ENCODE measurements at places on chromosomes 12 and 14. TPM values are rescaled to one million over a fixed set of nuclear protein-coding genes. Genes with fewer than 3 reads are reported as not detected.
A peak's percentile ranks its signal among the peaks of the same experiment; 100 is the strongest.

- no peaks in the 10 kb centered on the region for H3K27me3 ChIP-seq
- DNase-seq = no peak
- peaks cover 43% of the 10 kb centered on the region for H3K36me3 ChIP-seq
- H3K4me3 ChIP-seq = no peak overlapping the region
- H3K4me1 ChIP-seq = peaks cover 23% of the 10 kb centered on the region
- H3K27ac ChIP-seq = no peak overlapping the region
These were observed 6.6 kb downstream of the RAN start for GRCh38 chr12:130878193-130879185.

TAS2R31 gene
- total RNA-seq = 19.6 TPM

DNA sequence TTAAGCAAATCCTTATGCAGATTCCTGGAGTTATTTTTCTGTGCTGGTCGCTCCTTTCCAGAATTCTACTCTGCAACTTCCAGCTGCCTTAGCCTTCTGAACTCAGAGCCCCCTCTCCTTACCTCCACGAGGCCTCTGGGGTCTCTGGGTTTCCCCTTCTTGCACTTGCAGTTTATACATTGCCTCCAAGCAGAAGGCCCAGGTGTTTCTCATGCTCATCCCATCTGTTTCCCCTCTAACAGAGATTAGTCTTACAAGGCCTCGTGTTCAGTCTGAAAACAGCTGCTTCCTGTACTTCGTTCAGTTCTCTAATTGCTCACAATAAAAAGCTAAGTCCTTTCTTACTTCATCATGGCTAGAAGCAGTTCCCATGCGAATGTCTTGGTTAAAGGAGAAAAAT lies 134.4 kb upstream of the FGD4 start:
- H3K4me3 ChIP-seq = no peak overlapping the region
- H3K27ac ChIP-seq = no peak overlapping the region
- H3K36me3 ChIP-seq = no peaks in the 10 kb centered on the region
- no peaks in the 10 kb centered on the region for H3K27me3 ChIP-seq
- no peak for DNase-seq

GRCh38 chr12:15534874-15535273 lies 212.6 kb downstream of the PTPRO start:
- peak overlapping the region; percentile 41 for H3K27ac ChIP-seq
- no peak overlapping the region for H3K4me3 ChIP-seq
- no peaks in the 10 kb centered on the region for H3K36me3 ChIP-seq

DNA sequence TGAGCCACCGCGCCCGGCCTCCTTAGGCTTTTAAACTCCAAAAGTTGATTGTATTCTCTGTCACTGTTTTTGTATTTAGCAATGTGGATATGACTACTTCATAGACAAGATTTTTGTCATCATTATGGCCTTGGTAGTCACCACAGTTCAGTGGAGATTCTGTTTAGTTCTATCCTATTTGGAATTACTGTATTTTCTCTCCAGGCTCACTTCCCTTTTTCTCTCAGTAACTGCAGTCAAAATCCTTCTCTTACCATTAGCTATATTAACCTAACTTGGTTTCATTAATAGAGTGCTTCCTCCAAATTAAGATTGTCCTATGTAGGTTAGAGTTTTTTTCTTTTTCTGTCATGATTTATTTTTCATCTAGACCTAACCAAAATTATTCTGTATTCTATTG lies 283.9 kb downstream of the TMTC2 start:
- H3K4me1 ChIP-seq = no peaks in the 10 kb centered on the region
- no peak overlapping the region for H3K4me3 ChIP-seq
- DNase-seq = no peak
- no peaks in the 10 kb centered on the region for H3K27me3 ChIP-seq
- peaks cover 16% of the 10 kb centered on the region for H3K36me3 ChIP-seq
- H3K27ac ChIP-seq = no peak overlapping the region

- no peak overlapping the region for H3K27ac ChIP-seq
- no peaks in the 10 kb centered on the region for H3K4me1 ChIP-seq
- DNase-seq = no peak
- H3K4me3 ChIP-seq = no peak overlapping the region
These were observed 269.0 kb downstream of the NOVA1 start for GRCh38 chr14:26328791-26329190.

DNA sequence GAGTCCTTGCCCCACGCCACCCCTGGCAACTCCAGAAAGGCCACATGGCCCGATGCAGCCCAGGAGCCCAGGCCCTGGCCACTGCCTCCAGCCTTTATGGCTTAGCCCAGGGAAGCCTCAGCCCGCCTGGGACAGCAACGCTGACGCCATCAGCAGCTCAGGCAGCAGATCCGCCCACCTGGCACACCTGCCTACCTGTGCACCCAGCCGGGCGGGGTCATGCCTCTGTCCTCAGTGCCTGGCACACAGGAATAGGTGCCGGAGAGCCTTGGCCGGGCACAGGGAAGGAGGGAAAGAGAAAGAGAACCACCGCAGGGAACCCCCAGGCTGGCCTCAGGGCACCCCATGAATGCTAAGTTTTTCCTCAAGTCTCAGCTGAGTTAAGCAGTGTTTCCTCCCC lies 21.1 kb downstream of the BEGAIN start:
- no peaks in the 10 kb centered on the region for H3K27me3 ChIP-seq
- H3K36me3 ChIP-seq = no peaks in the 10 kb centered on the region
- peaks cover 30% of the 10 kb centered on the region for H3K4me1 ChIP-seq
- DNase-seq = no peak
